ENCODE measurements at places on chromosomes 3 and 15.

DNA sequence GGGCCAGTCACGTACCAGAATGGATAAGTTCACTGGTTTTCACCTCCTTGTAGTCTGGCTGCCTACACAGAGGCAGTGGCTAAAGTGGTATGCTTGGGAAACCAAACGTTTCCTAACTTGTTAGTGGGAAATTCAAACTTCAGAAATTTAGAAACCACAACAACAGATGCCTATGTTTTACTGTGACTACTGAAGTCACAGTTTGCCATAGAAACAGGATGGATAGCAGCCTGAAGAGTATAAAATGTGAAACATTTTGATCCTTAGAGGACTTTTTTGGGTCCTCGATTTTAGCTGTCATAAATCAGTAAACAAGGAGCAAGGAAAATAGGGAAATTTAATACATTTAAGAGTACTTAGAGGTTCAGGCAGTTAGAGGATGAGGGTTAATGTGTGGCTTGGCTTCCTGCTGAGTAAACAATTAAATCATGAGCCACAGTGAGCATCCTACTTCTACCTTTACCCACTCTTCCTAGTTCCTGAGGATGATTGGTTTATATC, 48.6 kb downstream of the CMSS1 start:
- DNase-seq, result no peak

GRCh38 chr3:153927107-153927506, 194.1 kb upstream of the ARHGEF26 start:
- peak; percentile 16 for DNase-seq

DNA sequence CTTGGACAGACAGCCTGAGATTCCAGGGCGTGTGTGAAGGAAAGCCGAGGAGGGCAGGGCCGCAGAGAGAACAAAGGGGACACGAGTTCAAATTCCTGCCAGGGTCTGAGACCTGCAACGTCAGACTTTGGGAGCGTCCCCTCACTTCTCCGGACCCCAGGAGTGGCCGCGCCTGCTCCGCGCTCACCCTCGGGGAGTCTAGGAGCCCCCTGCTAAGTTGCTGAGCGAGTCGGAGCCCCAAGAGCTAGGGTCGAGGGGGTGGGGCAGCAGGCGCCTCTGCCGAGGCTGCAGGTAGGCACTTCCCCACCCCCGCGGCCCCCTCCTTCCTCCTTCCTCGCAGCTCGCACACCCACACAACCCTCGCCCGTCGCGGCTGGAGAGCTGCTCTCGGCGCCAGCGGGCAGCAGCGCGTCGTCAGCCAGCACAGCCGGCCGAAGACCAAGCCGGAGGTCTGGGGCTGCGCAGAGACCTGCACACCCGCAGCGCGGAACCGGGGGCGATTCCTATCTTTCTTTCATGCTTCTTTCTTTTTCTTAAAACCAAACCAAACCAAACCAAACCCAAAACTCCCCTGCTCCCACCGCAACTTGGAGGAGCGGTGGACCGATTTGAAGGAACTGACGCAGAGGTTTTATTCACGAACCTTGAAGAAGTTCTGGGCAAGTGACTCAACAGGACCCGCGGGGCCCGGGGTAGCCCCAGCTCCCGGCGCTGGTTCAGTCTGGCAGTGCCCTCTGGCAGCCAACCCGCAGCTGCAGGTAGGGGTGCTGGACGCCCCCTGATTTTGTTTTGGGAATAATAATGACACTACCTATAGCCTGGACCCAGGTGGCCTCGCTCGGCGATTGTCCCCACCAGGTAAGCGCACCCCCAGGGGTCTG, at the start of gene ANKRD34C:
TSS of gene ANKRD34C (plus strand) at position 352 of the 881 bp plus-strand sequence. CDS start 10,563 bp downstream, outside the sequence.
- no peak for DNase-seq

DNA sequence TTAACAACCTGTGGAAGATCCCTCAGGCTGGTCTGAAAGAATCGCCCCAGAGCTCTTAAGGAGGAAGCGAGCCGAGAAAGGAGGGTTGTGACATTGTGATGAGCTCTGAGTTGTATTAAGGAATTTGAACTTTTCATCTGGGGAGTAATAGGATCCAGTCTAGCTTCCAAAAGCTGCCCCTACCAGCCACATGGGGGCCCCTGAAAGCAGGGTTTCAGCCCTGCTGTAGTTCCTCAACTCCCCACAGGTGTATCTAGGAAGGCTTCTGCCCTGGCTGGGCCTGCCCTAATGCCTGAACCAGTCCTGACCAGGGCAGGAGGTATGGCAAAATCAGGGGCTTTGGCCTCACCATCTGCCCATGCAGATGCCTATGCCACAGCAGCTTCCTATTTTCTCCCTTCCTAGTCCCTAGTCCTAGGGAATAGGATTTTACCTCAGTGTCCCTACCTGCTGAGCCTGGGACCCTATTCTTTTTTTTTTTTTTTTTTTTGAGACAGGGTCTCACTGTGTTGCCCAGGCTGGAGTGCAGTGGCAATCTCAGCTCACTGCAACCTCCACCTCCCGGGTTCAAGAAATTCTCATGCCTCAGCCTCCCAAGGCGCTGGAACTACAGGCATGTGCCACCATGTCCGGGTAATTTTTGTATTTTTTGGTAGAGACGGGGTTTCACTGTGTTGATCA, 5.0 kb upstream of the AP3S2 start:
- peak; percentile 66 for DNase-seq

GRCh38 chr3:40869939-40870338, 329.4 kb upstream of the CTNNB1 start:
- no peak for DNase-seq

- DNase-seq, result no peak
Measured at GRCh38 chr3:149376718-149377407, 586 bp downstream of the TM4SF1 start.
